ENCODE measurements at places on chromosomes 12 and 14.

GRCh38 chr12:6444704-6445688 lies at the start of gene CD27:
TSS of gene CD27 (plus strand) at chr12:6444955. CDS start at chr12:6445096, 141 bp downstream.
- no peak for DNase-seq

DNA sequence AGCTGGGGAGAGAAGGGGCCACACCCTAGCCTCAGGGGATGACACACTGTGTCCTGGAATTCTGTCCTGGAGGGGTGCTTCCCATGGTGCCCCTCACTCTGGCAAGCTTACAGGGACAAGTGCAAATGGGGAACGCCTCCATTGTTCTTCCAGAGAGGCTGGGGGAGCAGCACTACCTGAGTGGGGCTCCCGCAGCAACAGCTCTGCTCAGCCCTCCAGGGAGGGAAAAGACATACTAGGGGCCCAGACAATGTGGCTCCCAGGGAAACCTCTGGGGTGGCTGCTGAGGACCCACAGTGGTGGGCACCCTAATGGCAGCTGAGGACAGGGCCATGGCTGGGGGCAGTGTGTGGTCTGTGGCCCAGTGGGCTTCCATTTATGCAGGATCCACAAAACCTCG lies 69.4 kb downstream of the PLEKHG3 start:
- DNase-seq: no peak

DNA sequence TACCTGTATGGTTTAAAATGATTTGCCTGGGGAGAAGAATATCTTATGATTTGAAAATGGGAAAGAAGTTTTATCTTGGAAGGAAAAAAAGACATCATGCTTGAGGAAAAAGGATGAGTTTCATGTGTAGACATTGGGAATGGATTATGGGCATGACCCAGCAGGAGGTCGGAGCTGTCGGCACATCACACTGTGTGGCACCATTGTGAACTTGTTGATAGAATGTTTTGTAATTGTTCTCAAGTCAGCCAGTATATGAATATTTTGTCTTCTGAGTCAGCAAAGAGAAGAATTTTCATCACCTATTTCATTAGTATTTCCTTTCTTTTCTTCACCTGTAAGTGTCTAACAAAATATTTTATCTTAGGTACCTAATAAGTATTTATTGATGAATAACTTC lies 60.0 kb upstream of the HMGA2 start:
- DNase-seq: no peak

- no peak for DNase-seq
Observed at GRCh38 chr14:105525861-105526775, at the start of gene TMEM121. TSS of gene TMEM121 (plus strand) at chr14:105526583. CDS start at chr14:105528835, 2,252 bp downstream.

DNA sequence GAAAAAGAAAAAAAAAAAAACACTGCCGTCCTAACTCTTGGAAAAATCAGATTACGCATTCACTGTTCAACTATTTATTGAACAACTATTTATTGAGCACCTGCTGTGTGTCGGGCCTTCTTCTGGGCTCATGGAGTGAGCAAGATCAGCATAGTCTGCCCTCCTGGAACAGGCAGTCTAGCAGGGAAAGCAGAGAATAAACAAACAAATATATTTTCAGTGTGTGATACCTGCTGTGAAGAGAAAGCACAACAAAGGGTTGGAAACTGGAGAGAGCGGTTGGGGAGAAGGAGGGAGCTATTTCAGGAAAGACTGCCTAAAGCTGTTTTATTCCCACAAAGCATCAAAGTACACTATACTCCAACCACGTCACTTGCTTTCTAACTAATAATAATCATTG lies 10.8 kb downstream of the PROX2 start:
- no peak for DNase-seq

- no peak for DNase-seq
Observed at GRCh38 chr12:116245189-116245588, 32.3 kb downstream of the MED13L start.

DNA sequence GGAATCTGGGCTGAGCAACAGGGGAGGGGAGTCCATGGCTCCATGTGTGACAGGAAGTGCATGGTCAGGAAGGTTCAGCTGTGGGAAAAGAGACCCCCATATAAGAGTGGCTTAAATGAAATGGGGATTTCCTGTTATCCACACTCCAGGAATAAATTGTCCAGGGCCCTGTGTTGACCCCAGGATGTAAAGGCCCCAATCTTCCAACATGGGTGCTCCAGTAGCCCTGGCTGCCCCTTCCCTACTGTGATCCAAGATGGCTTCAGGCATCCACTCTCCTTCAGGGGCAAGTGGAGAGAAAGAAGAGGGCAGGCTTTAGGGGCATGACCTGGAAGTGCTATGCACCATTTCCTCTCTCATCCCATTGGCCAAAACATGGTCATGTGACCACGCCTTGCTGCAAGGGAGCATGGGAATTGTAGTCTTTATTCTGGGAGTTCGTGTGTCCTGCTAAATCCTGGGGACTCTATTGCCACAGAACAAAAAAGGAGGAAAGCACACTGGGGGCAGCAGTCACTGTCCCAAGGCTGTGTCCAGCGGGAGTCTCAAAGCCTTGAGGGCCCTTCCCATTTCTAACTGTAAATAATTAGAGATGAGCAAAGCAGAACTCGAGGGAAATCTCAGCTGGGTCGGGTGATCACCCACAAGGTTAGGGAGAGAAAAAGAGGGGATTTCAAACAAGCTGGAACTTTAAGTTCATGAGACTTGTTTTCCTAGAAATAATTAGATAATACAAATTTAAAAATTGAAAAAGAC lies 289.2 kb downstream of the ADGRD1 start:
- DNase-seq: no peak

DNA sequence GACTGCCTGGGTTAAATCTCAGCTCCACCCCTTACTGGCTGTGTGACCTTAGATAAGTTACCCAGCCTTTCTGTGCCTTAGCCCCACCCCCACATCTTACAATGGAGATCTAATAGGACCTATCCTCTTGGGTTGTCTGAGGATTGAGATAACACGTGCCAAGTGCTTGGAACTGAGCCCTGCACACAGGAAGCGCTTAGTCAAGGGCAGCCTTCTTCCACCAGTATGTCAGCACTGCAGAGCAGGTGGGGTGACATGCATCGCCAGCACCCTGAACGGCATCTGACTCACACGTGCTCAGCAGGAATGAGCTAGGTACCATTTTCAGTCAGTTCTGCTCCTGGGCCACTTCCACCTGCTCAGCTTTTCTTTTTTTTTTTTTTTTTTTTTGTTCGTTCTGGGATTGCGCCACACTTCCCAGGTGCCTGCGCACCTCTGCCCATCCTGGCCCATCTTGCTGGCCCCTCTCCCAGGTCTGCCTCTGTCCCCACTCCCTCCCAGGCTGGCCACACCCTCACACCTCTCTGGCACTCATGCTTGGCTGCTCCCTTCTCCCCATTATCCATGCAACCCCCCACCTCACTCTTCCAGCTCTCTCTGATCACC lies 19.6 kb downstream of the LGMN start:
- no peak for DNase-seq

DNA sequence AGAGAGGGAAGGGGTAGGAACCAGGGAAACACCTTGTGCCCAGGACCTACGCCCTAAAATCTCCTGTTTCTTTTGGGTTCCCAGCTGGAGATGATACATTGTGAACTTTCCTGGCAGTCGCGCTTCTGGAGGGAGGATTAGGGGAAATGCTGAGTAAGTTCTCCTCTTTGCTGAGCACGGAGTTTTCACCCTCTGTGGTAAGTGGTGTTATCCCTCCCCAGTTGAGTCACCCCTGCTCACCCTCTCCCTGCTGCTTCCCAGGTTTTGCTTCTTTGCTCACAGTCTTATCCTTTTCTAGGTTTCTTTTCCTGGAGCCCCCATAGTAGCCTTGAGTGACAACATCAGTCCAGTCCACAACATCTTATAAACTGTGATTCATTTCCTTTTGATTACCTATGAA lies 789.1 kb downstream of the TMEM121 start:
- DNase-seq: no peak

DNA sequence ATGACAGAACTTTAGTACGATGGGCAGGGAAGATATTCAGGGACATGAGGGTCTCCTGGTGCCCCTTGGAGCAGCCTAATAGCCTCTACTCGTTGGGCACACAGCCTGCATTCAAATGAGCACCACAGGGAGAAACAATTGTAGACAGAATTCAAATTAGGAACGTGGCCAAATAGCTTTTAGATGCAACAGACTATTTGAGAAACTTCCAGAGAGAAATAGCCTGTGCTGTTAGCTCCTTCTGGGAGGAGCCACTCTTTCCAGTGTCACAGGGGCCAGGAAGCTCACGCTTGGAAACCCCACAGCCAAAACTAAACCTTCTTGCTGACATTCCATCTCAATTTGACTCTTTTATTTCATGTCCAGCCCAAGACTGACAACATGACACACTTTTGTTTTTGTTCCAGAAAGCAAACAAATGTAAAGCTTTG lies 114.5 kb downstream of the RPAP3 start:
- DNase-seq: no peak

- DNase-seq: no peak
Observed at GRCh38 chr14:63045612-63046320, 508 bp upstream of the KCNH5 start.

Data from activated CD8-positive, alpha-beta memory T cell treated with anti-CD3 and anti-CD28 coated beads for 1 hour (primary cell).